Activated CD4-positive, alpha-beta T cell treated with anti-CD3 and anti-CD28 coated beads, Interleukin-2, amount 50 U/mL, for 48 hours (primary cell): ENCODE measurements at places on chromosomes 3 and 15.

DNA sequence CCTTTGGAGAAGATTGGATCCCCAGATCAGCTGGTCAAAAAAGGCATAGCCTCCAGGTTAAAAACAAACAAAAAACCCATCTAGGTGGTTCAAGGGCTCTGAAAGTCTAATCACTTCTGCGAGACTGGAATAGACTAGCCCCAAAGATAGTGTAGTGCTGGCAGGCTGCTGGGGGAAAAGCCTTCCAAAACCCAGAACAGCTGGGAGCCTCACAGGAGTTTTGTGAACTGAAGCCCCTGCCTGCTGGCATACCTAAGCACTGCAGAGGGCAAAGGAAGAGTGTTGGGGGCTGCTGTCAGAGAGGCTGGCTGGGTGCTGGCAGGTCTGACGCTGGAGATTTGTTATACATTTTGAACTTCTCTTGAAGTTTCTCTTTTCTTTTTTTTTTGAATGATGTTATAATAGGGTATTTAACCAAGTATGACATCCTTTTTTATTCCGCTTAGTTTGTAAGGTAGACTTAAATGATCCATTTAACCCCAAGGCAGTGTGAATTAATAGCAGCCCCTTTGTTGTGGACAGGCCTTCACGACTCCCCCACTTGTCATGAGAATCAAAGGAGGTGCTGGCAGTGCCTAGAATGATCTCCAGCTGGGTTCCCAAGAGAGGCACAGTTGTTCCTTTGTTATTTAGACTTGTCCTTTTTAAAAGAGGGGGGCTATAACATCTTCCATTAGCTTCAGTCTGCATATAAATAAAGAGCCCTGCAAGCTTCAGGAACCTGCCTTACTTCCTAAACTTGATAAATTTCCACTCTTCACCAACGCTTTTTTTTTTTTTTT lies 53.9 kb downstream of the CRTC3 start:
- no peak for DNase-seq

DNA sequence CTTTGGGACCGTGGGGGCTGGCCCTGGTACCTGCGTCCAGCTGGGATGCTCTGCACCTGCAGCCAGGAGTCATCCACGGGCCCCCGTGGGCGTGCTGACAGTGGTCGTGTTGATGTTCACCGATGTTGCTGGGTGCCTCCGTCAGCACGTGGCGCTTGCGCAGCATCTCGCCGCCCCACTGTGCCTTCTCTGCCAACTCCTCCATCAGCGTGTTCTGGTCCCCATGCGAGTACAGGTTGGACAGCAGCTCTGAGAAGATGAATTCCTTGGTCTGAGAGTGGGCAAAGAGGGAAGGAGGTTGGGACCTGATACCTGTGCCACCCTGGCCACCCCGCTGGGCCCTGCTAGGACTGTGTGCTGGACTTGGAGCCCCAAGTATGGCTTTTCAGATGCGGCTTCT lies 61.4 kb downstream of the ADAMTS7 start:
- DNase-seq: no peak

DNA sequence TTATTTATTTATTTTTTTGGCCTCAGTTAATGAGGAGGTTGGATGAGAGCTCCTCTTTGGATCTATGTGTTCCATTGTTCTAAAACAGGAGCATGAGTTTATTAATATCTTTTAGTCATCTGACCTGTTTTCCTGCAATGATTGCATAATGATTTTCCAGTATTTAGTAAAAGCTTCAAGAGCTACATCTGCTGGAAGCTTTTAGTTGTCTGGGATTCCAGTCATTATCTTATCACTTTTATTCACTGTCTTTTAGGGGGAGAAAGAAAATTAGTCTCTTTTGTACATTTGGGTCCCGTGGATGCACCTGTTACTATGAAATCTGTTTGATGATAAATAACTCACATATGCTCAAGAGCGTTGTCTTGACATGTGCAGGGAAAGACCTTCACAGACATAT lies 1270.0 kb downstream of the ROBO1 start:
- no peak for DNase-seq

GRCh38 chr3:14497321-14497720 lies 42.8 kb downstream of the GRIP2 start:
- DNase-seq: no peak

GRCh38 chr15:42035435-42035761 lies 14.6 kb upstream of the PLA2G4E start:
- peak; percentile 22 for DNase-seq

DNA sequence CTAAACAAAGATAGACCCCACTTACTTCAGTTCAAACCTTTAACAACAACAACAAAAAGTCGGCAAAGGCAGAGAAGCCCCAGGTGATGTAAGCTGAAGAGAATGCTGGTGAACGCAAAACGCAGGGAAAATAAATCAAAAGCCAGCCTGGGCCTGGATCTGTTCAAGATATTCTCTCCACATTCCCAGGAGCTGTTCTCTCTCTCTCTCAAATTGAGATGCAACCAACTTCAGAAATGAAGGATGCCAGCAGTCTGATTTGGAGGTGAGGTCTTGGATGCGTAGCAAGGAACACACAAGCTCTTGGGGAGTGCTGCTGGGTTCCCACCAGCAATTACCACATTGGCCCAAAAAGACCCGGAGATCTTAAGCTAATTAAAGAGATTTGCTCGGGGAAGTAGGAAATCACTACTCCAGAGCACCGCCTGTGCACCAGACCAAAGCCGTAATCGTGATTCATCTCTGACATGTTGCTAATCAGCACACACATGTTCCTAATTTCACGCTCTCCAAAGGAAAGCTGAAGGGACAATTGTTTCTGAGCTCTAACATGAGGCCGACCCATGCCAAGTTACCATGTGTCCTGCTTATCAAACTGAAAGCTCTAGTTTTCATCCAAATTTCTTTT lies 37.1 kb downstream of the IL17RD start:
- no peak for DNase-seq

DNA sequence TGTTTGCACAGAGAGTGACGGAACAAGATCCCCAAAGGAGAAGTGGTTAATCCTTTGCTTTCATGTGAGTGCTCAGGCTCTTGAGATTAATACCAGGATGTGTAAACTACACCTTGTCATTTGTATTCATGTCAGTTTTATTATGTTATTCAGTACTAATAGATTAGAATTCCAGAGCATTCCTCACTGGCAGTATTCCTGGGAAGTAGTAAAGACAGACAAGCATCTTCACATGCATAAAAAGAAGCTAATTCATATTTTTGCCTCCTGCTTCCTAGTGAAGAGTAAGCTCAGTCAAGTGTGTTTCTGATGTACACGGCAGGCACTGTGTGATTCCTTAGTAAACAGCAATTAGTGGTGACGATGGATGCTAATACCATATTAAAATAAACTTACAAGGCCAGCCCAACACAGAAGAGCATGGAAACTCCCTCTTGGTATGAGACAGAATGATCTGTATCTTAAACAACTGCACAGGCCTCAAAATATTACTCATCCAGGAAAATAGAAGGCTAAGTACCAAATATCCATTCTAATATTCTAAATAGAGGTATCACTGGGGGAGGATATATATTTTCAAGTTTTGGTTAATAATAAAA lies 336.8 kb upstream of the MCTP2 start:
- no peak for DNase-seq

- peak; percentile 34 for DNase-seq
Measured at GRCh38 chr15:72271895-72272212, 500 bp downstream of the PARP6 start.

GRCh38 chr15:63610209-63610841 lies 13.1 kb downstream of the FBXL22 start:
- DNase-seq: peak; percentile 84

GRCh38 chr3:165170236-165170635 lies 25.9 kb downstream of the SLITRK3 start:
- no peak for DNase-seq

DNA sequence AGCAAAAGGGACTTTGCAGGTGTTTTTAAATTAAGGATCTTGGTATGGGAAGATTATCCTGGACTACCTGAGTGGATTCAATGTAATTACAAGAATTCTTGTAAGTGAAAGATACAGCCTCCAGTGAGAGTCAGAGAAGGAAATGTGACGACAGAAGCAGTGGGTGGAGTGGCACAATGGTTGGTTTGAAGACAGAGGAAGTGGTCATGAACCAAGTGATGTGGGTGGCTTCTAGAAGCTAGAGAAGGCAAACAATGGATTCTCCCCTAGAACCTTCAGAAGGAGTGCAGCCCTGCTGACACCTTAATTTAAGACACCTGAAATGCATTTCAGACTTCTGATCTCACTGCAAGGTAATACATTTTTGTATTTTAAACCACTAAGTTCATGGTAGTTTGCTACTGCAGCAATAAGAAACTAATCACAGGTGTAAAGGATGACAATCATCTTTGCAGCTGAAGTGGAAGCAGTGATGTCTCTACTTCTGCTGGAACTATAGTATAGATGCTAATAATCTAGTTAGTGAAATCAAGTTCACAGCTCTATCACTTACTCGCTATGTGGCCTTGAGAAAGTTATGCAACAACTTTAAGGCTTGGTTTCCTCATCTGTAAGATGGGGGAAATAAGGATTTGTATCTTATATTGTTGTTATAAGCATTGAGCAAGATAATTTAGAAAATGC lies 403.4 kb upstream of the SUCLG2 start:
- peak; percentile 50 for DNase-seq
